ENCODE measurements at places on chromosomes 16 and 17.

GRCh38 chr16:66511602-66512271 lies 38.2 kb downstream of the TK2 start:
- no peak for DNase-seq

DNA sequence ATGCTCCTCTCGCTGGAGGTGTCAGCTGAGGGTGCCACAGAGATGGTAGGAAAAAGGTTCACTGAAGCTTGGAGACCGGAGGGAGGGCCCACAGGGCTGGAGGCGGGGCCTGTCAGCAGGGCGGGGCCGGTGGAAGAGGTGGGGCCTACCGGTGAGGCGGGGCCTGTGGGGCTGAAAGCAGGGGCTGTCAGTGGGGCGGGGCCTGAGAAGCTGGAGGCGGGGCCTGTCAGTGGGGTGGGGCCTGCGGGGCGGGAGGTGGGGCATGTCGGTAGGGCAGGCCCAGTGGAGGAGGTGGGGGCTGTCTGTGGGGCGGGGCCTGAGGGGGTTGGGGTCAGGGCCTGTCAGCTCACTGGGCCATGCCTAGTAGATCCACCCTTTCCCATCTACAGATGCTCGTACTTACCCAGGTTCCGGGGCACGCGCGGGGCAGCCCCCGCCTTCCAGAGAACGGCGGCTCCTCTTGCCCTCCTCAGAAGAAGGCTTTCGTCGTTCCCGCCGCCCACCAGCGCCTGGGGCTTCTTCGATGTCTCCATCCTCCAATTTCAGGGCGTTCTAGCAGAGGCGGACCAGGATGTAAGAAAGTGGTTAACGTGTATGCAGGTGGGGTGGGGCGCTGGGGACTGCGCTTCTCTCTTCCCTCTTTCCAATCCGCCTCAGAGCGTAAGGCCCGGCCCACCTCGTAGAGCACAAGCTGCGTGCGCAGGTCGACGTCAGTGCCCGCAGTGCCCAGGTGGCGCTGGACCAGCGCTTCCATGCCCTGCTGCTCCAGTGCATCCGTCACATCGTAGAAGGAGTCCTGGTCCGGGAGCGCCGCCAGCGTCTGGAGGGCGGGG lies 9.8 kb downstream of the TMEM208 start:
- peak; percentile 75 for DNase-seq

GRCh38 chr16:25012525-25012991 lies 2.6 kb downstream of the ARHGAP17 start:
- no peak for DNase-seq

GRCh38 chr17:42289611-42290181 lies 1.4 kb downstream of the STAT5A start:
- DNase-seq = no peak

- no peak for DNase-seq
Measured at GRCh38 chr17:11638700-11639265, 40.5 kb downstream of the DNAH9 start.

- no peak for DNase-seq
Measured at GRCh38 chr17:54372069-54372749, 528.4 kb upstream of the TOM1L1 start.

- no peak for DNase-seq
Measured at GRCh38 chr17:77193653-77194052, 52.9 kb downstream of the SEC14L1 start.

DNA sequence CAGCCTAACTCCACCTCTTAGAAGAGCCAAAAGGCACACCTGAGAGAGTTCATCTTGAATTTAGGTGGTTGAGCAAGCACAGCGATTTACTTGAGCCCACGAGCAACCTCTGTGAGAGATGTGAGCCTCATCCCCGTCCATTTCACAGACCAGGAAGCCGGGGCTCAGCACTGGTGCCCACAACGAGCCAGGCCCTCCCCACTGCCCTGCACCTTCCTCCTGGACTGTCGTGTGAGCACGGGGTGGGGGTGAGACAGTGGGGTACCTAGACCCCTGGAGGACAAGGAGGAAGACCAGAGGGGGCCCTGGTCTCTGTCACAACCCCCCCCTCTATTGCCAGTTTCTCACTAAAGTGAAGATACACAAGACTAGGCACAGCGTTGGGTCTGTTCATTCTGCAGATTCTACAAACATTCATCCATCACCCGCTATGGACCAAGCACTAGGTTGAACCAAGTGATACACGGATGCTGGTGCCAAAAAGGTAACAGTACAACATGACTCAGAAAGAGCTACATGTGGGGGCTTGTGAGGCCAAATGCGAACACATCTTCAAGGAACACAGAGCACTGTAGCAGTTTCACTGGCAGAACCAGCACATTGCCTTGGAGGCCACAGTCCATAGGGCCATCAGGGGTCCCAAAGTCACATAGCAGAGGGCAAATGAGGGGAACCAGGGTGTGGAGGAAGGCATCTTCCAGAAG lies 231.9 kb downstream of the PARN start:
- no peak for DNase-seq

- no peak for DNase-seq
Measured at GRCh38 chr17:33925649-33926048, 329.4 kb upstream of the CCL2 start.

DNA sequence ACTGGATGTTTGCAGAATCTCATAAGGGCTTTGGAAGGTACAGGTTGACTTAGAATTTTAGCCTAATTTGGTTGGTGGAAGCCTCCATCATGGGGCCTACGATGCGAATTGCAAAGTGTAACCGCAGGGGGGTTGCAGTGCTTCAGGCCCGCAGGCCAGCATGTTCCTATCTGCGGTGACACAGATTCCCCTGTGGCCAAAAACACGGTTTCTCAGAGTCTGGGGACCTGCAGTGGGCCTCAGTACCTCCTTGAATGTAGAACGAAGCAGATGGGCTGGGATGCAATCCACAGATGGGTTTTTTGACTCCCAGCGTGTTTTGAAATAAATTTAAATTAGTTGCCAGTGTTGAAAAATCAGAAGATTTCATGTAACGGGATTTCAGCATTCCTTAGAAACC lies 34.7 kb downstream of the KIAA0513 start:
- no peak for DNase-seq

- no peak for DNase-seq
Measured at GRCh38 chr16:23575834-23576233, 18.3 kb downstream of the UBFD1 start.

- DNase-seq = no peak
Measured at GRCh38 chr16:67141391-67141790, 9.4 kb downstream of the B3GNT9 start.

DNA sequence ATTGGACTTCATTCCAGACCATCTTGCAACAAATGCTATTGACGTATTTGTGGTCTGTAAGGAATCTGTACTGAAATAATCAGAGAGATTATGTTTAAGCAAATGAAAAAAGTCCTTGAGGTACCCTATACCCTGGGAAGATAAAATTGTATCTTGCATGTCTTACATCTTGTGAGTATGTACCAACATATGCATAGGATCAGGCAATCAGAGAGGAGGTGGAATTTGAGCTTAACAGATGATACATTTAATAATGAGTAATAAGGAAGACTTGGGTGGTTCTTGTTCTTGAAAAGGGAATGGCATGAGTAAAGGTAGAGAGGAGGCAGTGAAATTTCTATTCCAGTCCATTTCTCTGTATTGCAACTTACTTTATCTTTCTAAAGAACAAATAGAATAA lies 10.6 kb downstream of the MOSMO start:
- no peak for DNase-seq

DNA sequence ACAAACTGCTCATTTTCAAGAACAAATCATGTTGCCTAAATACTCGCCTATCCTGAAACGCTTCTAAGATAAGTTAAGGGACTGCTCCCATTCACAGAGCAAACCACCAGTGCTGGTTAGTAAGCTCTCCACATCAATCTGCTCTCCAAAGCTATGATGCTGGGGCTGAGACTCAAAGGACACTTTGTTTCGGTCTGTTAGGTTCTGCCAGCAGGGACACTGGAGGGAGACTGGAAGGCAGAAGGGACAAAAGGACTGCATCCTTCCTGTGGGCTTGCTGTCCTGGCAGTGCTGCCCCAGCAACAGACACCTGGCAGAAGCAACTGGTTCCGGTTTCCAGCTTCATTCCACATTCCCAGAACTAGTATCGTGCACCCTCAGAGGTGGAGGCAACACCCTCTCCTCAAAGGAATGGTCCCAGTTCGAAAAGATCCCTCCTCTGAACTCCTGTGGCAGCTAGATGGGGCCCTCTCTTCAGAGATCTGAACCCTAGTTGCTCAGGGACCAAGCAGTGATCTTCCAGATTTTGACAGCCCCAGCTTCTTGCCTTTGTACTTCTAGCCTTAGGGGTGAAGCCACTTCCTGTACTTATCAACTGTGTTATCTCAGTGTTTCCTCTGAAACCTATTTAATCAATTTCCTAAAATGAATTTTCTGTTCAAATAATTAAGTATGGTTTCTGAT lies 73.4 kb upstream of the GSG1L start:
- DNase-seq = no peak

GRCh38 chr16:2751577-2752034 lies 832 bp upstream of the SRRM2 start:
- DNase-seq = peak; percentile 77

Measured in endothelial cell (in vitro differentiated cells).